ENCODE measurements at places on chromosomes 5 and 9.

GRCh38 chr9:74333384-74334032 lies 163.6 kb upstream of the RORB start:
- DNase-seq, result no peak

DNA sequence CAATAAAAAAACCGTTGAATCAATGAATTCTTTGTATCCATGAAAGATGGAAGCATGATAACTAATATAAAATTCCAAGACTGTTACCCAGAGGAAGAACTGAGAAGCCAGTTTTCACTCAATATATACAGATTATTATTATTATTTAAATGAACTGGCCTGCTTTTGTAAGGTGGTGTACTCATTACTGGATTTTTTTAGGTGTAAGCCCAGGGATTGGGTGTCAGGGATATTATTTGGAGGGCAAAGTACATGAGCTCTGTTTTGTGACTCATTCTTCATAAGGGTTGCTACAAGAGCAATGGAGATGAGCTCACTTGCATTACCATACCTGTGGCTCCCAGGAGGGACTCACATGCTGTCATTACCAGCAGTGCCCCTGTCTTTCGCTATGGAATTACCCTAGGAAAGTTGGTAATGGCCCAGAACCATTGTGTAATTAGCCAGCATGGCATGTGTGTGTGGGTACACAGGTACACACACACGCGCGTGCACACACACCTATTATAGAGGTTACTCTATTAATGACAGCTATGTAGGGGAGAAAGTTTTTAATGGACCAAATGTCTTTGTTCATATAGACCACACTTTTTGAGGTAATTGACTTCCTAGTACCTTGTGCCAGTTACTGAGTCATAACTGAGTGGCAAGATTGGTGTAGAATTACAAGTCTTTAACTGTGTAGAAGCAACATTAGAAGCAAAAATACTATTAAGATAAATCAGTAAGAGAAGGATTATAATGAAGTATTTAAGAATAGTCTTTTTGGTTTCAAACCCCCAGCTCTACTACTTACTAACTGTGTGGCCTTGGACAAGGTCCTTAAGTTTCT lies 143.4 kb downstream of the GDNF start:
- DNase-seq, result no peak

- no peak for DNase-seq
These were observed 246.9 kb downstream of the MPDZ start for GRCh38 chr9:13032585-13032984.

DNA sequence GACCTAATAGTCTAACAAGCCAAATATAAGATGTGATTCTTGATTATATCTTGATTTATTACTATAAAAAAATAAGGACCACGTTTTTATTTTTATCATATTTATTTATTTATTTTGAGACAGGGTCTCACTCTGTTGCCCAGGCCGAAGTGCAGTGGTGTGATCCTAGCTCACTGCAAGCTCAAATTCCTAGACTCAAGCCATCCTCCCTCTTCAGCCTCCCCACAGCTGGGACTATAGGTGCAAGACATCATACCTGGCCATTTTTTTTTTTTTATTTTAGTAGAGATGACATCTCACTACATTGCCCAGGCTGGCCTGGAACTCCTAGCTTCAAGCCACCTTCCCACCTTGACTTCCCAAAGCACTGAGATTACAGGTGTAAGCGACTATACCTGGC lies 61.0 kb upstream of the LARP1 start:
- no peak for DNase-seq

- DNase-seq, result no peak
These were observed 98.1 kb upstream of the IFNK start for GRCh38 chr9:27425827-27426510.

- no peak for DNase-seq
These were observed 96.3 kb downstream of the CD180 start for GRCh38 chr5:67100301-67100700.

DNA sequence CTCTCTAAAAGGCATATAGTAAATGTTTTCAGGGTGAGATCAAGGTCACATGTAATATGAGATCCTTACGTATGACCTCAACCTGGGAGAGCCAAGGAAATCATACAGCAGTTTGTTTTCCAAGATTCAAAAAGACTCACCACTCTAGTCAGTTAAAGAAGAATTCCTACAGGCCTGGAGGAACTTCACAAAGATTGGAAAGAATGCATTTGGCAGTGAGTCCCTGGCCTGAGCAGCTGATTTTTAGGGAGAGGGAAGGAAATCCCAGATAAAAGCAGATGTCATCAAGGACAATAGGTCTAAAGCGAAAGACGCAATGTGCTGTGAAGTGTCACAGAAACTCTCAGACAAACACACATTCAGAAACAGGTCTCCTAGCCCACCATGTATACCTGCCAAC lies 424.0 kb upstream of the ZNF462 start:
- no peak for DNase-seq
